ENCODE measurements at places on chromosomes 13 and 19. TPM values are rescaled to one million over a fixed set of nuclear protein-coding genes. Genes with fewer than 3 reads are reported as not detected.

Gene KLK10
- 0.60 TPM for total RNA-seq

Gene KIR3DL2
- not detected for total RNA-seq

Gene ZNF229
- total RNA-seq, result 11.3 TPM

Gene TMEM91
- 9.0 TPM for total RNA-seq

Gene HRC
- not detected for total RNA-seq

Gene FOSB
- total RNA-seq, result 18.3 TPM

Gene MIA
- not detected for total RNA-seq

Gene VWA8
- total RNA-seq, result 29.0 TPM

Gene ZSCAN22
- total RNA-seq, result 4.0 TPM

Gene ZNF723
- total RNA-seq, result not detected

Gene DYRK1B
- total RNA-seq, result 47.1 TPM

DNA sequence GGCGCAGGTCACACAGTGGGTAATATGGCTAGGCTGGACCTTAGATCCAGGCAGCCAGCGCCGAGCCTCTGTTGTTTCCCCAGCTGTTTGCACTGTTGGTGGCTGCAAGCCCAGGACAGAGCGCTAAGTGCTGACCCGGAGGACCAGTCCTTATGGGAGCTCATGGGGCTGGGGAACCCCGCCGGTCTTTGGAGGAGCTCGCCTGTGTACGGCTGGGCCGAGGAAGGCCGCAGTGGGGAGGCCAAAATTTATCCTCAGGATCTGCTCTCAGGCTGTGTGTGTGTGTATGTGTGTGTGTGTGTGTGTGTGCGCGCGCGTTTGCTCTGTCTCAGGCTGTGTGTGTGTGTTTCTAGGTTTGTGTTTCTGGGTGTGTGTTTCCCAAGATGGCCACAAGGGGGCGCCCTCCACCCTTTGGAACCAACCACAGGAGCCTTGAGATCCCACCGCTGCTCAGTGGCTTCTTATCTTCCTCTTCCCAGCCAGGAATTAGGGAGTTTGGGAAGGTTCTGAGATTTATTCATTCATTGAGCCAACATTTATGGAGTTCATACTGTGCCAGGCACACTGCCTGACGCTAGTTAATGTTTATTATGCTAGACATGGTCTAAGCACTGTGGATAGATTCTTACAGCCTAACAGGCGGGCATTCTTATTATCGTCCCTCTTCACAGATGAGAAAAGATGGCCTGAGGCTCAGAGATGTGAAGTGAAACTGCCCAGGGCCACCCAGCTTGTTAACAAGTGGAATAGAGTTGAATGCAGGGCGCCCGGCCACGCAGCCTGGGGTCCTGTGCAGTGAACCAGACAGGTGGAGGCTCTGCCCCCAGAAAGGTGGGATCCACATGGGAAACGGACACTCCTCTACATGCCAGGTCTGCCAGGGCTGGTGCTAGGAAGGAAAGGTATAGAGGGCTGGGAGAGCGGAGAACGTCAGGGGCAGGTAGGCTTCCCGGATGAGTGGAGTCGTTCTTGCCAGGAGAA, 13.0 kb downstream of the PGLYRP1 start:
- DNase-seq, result peak; percentile 35

DNA sequence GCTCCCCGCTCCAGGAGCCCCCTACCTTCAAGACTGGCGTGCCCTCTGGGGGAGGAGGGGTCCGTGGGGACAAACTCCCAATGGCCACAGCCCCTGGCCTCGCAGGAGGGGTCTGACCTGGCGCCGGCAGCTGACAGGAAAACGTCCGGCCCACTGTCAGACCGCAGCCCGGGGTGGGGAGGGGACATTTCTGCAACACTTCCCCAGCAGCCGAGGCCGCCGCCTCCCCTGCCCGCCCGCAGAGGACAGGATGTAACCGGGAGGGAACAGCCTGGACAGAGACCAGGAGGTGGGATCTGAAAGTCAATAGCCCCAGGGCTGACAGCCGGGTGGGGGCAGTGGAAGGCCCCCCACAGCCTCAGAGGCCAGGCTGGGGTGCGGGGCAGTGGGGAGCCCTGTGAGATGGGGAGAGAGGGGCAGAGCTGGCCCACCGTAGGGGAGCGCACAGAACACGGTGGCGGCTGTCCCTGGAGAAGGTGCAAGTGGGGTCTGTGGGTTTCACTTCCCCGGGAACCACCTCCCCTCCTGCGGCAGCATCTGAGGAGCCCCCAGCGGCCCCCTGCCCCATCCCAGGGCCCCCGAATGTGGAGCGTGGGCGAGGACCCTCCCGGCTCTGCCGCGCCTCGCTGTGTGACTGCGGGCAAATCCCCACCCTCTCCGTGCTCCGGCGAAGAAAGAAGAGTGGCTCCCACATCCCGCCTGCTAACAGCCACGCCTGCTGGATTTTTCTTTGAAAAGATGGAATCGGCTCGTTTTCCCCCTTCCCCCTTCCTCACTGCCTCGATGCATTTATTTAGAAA, at the start of gene PEAK3:
Gene PEAK3, minus strand, starts transcription at position 114 of the 800 bp plus-strand sequence. CDS start 1,244 bp downstream, outside the sequence.
- DNase-seq, result no peak

- no peak for DNase-seq
These were observed 13.6 kb downstream of the COMP start for GRCh38 chr19:18777301-18778075.

GRCh38 chr19:5547881-5548280, 19.9 kb downstream of the TINCR start:
- DNase-seq, result peak; percentile 41

DNA sequence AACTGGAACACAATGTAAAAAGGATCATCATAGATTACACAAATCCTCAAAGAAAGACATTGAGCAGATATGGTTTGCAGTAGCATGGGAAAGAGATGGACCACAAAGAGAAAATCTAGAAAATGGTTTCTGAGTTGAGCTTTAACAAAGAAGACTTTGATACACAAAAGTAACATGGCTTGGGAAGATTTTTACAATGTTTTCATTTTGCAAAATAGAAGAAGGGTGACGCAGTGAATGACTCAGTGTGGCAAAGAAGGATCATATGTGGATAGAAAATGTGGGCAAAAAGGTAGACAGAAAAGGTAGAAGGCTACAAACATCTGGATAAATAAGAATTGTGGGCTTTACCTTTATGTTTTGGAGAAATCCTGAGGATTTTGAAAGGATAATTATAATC, 1220.5 kb downstream of the PCDH17 start:
- peak; percentile 66 for DNase-seq

GRCh38 chr13:76036176-76036575, 400.0 kb downstream of the LMO7 start:
- DNase-seq, result no peak

- peak; percentile 95 for DNase-seq
These were observed 759 bp downstream of the PPP1R15A start for GRCh38 chr19:48872884-48873475.

DNA sequence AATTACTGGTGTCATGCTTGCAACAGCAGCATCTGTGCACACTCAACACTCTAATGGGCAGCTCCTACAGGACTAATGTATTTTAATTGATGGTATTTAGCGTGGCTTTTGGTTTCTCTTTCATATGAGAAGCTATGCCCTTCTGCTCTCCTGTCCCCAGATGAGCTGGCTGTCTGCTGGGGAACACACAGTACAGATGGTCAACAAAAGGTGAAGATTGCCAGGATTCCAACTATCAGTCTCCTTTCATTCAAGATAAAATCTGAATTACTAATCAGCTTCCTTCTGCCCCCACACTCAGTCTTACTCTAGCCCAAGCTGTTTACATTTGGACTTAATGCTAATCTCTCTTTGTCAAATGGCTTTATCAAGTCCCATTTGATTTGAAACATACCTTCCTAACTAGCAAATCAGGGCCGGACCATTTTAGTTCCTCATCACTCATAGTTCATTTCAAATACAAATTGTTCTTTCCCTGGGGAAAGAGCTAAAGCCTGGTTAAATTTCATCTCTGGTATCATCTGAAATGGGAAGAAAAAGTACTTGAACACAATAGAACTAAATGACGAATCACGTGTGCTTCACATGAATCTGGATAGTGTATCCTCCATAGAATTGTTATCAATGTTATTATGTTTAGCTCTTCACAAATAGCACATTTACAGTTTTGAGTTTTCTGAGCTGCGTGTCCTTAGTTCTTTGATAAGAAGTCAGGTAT, 988.0 kb downstream of the PCDH17 start:
- DNase-seq, result no peak

DNA sequence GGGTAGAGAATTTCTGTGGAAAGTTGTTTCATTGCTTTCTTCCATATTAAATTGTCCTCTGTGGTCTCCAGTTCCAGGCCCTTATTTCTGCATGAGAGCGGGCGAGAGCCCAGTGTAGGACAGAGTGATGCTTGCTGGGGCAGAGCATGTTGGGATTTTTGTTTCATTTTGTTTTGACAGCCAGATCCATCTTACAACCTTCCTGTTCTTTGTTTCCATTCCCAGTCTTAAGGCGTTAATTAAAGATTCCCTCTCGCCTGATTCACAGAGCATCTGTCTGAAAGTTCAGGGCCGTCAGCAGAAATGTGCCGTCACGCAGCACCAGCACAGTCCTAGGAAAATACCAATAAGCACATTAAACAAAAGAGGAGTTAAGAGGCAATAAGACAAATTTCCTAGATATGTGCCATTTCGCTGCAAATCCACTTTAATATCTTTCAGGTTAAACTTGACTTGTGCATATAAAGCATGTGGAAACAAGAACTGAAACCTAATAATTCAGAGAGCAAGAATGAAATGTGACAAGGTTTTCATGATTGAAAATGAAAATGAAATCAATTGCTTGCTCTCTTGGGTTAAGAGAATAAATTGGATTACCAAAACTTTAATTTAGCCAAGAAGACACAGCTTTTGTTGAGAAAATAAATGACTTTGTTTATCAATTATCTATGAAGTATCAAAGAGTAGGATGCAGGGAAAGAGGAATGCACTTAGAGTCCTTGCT, 210.7 kb upstream of the SLC10A2 start:
- no peak for DNase-seq

DNA sequence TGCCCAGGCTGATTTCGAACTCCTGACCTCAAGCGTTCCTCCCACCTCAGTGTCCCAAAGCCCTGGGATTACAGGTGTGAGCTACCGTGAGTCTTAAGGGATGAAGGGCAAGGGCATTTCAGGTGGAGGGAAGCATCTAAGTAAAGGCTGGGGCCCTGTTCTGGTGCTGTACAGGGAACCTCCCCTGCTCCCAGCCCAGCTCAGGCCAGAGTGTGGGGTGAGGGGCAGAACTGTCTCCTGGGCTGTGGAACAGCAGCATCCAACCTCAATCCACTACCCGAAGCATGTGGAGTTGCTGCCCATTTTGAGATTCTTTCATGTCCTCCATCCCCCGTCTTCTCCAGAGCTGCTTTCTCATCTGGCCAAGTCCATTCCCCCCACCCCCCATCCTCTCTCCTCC, 105.3 kb downstream of the SIPA1L3 start:
- no peak for DNase-seq

- peak; percentile 82 for DNase-seq
These were observed 23.2 kb downstream of the RFX2 start for GRCh38 chr19:6087074-6087571.

DNA sequence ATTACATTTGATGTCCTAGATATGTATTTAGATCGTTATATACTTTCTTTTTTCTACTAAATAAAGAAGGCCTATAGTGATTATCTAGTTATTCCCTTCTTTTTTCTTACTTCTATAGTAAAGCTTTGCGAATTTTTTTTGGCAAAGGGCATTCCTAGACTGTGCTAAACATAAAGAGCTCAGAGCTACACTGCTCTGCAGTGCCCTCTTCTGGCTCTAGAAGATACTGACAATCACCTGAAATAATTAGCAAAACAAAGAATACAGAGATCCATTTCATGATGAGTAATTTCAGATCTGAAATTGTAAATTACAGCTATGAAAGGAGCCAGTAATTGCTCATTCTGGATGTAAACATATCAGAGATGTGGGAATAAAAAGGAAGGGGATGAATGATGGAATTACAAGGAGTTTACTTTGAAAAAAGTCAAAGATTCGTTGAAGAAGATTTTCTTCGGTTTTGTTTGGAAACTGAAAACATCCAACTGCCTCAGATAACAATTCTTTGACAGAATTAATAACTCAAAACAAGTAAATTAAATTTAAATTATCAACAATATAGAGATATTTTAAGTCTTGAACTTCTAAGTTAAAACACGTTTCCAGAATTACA, 288.5 kb downstream of the NALCN start:
- peak; percentile 51 for DNase-seq

- no peak for DNase-seq
These were observed 25.2 kb downstream of the DGKH start for GRCh38 chr13:42073683-42074082.

- DNase-seq, result no peak
These were observed 22.3 kb downstream of the CYP2B6 start for GRCh38 chr19:41013359-41013758.

- no peak for DNase-seq
These were observed 106.7 kb downstream of the CRYL1 start for GRCh38 chr13:20418953-20419352.

- no peak for DNase-seq
These were observed 41.1 kb upstream of the RGCC start for GRCh38 chr13:41416276-41416675.

DNA sequence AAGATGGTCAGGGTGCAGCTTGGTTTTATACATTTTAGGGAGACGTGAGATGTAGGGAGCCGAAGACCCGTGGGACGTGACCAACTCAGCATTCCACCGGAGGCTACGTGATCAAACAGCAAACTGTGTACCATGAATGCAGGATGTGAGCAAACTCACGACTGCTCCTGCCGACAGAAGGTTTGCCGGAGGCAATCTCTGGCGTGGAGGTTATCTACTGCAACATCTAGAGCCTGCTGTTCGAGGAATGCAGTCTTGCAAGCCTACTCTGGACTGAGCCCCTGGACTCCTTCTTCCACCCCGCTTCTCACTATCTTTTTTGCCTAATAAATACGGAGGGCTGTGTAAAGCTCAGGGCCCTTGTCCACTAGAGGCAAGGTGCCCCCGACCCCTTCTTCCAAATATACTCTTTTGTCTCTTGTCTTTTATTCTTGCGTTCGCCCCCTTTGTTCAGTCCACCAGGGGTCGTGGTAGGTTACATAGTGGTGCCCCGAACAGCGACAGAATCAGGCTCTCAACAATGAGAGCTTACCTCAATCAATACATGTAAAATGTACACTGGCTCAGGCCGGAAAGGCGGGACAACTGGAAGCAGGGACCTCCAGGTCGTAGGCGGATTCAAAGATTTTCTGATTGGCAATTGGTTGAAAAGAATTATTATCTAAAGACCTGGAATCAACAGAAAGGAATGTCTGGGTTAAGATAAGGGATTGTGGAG, 8.9 kb upstream of the OR1I1 start:
- DNase-seq, result peak; percentile 49
